Smooth muscle cell of trachea (primary cell): ENCODE measurements at places on chromosomes 3 and 15. TPM values are rescaled to one million over a fixed set of nuclear protein-coding genes. Genes with fewer than 3 reads are reported as not detected.

DCLK3 gene
- not detected in 2 replicates for total RNA-seq

SMCO1 gene
- total RNA-seq, result not detected in 2 replicates

ASB14 gene
- total RNA-seq, result not detected in 2 replicates

PAK6 gene
- total RNA-seq, result under 0.01 and 0.29 TPM in 2 replicates

PPARG gene
- 45.4 and 68.1 TPM in 2 replicates for total RNA-seq

LMAN1L gene
- 0.15 TPM in 1 of 2 replicates, not detected in the other for total RNA-seq

MUC4 gene
- total RNA-seq, result not detected in 2 replicates
